Renal pelvis (tissue), 12 donors: ENCODE measurements at places on chromosomes 3 and 15. TPM values are rescaled to one million over a fixed set of nuclear protein-coding genes. Genes with fewer than 3 reads are reported as not detected.

DNA sequence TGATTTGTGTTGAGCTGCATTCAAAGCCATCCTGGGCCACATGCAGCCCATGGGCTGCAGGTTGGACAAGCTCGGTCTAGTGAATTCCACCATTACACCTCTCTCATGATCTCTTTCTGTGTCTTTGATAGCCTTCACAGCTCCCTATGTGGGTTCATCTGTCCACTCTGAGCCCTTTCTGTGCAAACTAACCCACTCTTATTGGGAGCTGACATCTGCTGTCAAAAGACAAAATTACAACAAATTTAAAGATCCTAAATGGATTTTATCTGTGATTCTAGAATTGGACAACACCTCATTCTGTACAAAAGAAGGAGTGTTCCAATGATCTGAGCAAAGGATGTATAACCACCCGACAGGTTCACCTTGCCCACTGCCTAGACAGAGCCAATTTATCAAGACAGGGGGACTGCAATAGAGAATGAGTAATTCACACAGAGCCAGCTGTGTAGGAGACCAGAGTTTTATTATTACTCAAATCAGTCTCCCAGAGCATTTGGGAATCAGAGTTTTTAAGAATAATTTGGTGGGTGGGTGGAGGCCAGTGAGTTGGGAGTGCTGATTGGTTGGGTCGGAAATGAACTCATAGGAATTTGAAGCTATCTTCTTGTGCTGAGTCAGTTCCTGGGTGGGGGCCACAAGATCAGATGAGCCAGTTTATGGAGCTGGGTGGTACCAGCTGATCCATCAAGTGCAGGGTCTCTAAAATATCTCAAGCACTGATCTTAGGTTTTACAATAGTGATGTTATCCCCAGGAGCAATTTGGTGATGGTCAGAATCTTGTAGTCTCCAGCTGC lies 2.6 kb upstream of the XYLB start:
- DNase-seq: no peak

GRCh38 chr15:31502541-31503229 lies 176.1 kb downstream of the KLF13 start:
- DNase-seq: no peak

DNA sequence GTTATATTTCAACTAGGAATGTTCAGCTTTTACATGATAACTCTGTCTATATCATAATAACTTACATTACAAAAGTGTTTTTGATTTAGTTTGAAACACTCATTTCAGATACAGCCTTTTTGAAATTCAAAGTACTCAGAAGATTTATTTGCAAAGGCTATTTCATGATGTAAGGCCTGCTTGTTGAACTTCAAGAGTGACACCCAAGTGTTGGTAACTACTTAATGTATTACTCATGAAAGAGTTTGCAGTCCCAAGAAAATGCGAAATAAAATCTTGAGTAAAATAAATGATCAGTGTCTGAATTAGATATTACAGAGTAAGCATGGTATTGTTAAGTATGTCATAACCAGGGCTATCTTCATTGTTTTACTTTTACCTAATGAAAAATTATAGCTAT lies 35.3 kb downstream of the ARHGEF26 start:
- no peak for DNase-seq

DNA sequence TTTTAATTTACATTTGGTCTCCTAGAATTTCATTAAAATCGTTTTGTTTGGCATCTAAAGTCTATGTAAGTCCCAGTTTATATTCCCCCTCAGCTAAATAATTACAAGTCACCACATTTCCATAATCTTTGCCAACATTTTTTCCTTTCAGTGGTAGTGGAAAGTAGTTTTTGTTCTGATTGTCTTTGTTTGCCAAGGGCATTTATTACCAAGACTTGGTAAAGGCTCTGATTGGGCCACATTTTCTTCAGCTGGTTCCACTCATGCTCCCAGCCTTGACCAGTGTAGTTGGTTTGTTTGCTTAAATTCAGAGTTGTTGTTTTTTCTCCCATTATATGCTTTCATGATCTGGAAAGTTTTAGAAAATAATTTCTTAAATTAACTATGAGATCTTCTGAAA lies 153.4 kb upstream of the MME start:
- no peak for DNase-seq

GRCh38 chr15:73582851-73583379 lies 50.3 kb downstream of the NPTN start:
- DNase-seq: no peak

GRCh38 chr15:63972801-63973200 lies 73.5 kb downstream of the DAPK2 start:
- DNase-seq: no peak

DNA sequence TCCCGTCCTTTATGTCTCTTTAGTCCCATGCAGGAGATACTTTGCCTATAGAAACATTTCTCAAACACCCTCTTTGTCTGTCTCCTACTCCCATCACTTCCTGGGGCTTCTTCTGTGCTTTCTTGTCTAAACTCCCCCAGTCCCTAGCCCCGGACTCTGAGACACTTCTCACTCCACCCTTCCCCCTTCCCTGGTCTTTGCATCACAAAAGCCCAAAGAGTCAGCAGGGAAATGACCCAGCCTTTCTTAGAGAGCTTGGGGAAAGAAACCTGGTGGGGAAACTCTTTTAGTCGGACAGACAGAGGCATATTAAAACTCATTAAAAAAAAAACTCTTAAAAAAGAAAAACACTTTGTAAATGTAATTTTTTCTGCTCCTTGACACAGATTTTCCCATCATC lies 211.2 kb downstream of the TJP1 start:
- DNase-seq: no peak

DNA sequence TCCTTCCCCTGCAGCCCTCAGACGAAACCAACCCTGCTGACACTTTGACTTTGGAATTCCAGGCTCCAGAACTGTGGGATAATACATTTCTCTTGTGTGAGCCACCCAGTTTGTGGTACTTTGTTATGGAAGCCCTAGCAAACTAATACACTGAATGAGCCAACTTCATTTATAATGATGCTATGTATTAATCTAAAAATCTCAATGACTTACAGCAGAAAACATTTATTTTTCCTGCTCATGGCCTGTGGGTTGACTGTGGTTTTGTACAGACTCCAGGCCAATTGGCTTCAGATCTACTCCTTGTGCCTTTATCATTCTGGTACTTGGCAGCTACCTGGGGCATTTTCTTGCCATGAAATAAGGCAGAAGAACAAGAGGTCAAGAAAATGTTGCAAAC lies 152.4 kb downstream of the EBLN2 start:
- no peak for DNase-seq

GRCh38 chr3:16066975-16067374 lies 107.5 kb upstream of the GALNT15 start:
- no peak for DNase-seq

Gene TMEM266
- polyA plus RNA-seq: 13.0 TPM

Gene CNTN3
- 5.4 TPM for polyA plus RNA-seq
